ENCODE measurements at places on chromosomes 5 and 9.

- DNase-seq, result no peak
These were observed 65.7 kb upstream of the C6 start for GRCh38 chr5:41279040-41279439.

DNA sequence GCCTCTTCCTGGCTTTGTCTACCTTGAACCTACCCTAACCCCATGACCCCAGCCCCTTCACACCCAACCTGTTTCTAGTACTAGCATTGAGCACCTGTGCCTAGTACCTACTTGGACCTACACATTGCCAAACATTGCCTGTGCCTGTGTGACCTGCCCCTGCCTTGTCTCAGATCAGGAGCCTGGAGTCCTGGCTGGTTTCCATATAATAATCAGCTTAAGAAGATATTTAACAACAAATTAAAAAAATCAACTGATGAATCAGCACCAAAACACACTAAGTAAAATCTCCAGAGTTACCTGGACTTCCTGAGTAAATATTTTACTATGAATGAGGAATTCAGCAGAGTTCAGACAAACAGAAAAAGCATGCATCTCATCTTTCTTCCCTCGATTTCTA is 17.7 kb downstream of the LPAR1 start:
- DNase-seq, result no peak

GRCh38 chr5:56330806-56331205 is 97.7 kb upstream of the ANKRD55 start:
- DNase-seq, result no peak

- no peak for DNase-seq
These were observed 1.2 kb downstream of the C9orf72 start for GRCh38 chr9:27572061-27572460.

DNA sequence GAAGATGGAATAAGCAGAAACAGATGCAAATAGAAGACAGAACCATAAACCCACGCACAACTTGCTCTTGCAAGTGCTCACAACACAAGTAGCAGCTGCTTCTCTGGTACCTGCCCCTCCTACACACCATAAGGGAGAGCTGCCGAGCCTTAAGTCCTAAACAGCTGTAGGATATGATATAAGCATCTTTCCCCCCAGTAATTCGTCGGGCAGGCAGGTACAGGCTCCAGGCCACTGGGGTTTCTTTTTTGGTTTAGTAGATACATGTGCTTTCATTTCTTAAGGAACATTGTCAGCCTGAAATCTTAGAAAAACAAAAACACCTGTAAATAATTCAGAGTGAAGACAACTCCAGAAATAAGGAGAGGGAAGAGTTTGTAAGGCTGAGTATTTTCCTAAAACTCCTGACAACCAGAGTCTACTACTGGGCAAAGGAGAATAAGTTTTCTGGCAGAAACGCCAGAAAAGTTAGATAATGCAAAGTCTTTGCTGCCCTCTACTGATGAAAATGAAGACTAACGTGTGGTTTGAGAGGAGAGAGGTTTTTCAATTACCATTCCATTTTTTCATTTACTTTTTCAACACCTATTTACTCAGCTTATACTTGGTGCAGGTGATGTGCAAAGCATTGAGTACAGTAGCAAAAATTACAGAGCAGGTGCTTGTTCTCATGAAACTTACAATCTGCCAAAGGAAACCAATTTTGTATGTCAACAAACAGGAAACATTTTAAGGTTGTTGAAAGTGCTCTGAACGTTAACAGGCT is 20.1 kb upstream of the TCERG1 start:
- DNase-seq, result no peak

GRCh38 chr5:172952034-172952511 is 7.2 kb upstream of the RPL26L1 start:
- no peak for DNase-seq

DNA sequence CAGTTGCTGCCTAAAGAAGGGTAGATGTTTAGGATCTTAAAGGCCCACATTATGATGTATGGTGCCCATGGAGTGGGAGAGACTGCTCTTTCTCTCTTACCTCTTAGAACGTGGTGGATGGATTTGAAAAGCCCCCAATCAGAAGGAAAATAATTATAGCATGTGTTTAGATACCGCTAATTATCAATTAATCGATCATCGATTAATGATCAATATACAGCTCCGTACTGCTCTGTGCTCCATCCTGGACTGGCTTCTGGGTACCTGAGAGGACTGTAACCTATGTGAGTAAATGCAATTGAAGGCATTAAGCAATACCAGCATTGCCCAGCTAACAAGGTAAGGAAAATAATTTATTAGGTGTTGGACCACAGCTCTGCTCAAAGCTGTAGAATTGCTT is 149.1 kb downstream of the MAST4 start:
- DNase-seq, result no peak

DNA sequence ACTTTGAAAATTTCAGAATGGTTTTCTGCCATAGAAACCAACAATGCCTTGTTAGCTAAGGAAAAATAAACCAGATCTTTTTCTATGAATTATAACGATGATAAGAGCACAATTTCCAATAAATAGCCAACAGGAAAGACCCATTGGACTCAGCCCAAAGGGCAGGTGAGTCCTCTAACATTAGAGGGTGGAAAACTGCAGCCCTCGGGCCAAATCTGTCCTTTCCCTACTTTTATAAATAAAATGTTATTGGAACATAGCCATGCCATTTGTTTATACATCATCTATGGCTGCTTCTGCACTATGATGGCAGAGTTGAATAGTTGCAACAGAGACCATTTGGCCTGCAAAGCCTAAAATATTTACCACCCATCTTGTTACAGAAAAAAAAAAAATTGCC is 296.1 kb downstream of the FBXL7 start:
- DNase-seq, result no peak
